Breast epithelium (tissue), 4 donors: ENCODE measurements at places on chromosomes 6 and 20. TPM values are rescaled to one million over a fixed set of nuclear protein-coding genes. Genes with fewer than 3 reads are reported as not detected.

DNA sequence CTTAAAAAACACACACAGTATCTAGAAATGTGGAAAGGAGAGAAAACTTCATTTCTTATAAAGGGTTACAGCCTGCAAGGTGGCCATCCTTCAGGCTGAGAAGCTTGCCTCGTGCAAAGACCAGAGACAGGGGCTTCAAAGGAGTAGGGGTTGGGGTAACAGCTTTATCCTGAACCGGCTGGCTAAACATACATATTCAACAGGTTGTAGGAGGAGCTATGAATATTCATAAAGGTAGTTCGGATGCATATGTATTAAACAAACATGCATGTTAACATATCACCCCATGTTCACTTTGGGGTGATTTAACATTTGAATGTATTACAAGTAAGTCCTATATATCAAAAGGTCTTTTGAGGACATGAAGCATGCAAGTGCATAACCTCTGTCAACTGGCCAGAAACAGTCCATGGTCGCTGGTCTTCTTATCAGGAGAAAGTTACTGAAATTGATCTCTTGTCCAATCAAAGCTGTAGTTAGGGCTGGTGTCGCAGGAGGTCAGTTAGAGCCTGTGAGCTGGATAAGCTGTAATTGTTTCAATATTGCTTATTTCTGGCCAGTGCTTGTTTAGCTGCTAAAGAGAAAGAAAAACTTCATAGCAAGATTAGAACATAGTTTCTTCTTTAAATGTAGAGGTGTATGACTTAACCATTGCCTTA, 2.3 kb upstream of the STMND1 start:
- H3K27ac ChIP-seq: no peak overlapping the region
- no peaks in the 10 kb centered on the region for H3K36me3 ChIP-seq
- H3K27me3 ChIP-seq: no peaks in the 10 kb centered on the region
- peaks cover 8% of the 10 kb centered on the region for H3K4me1 ChIP-seq
- H3K4me3 ChIP-seq: no peak overlapping the region
- no peak for DNase-seq

GRCh38 chr20:6746901-6747609, 20.4 kb upstream of the BMP2 start:
- no peaks in the 10 kb centered on the region for H3K36me3 ChIP-seq
- no peaks in the 10 kb centered on the region for H3K4me1 ChIP-seq
- no peak overlapping the region for H3K4me3 ChIP-seq
- DNase-seq: no peak
- peaks cover 3% of the 10 kb centered on the region for H3K27me3 ChIP-seq

Gene SEL1L2
- total RNA-seq: 7.4 TPM

DNA sequence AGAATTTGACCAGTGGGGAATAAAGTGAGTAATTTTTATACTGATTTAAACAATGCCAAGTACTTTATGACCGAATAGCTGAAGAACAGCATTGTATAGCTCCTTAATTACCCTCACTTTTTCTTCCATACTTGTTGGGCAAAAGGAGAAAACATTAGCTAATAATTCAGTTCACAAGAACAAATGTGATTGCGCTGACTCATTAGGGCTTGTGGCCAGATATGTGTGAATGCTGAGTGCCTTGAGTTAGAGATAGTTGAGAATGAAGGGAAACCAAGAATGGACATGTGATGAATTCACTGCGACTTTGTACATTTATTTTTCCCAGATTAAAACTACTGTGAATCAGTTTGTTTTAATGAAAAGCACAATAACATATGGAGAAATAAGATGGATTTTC, 669.4 kb downstream of the TFAP2A start:
- H3K27me3 ChIP-seq: no peaks in the 10 kb centered on the region
- DNase-seq: no peak
- no peak overlapping the region for H3K4me3 ChIP-seq
- H3K36me3 ChIP-seq: no peaks in the 10 kb centered on the region

GRCh38 chr6:129440691-129441090, 269.3 kb downstream of the ARHGAP18 start:
- no peaks in the 10 kb centered on the region for H3K27me3 ChIP-seq
- no peak for DNase-seq
- H3K27ac ChIP-seq: no peak overlapping the region
- no peaks in the 10 kb centered on the region for H3K36me3 ChIP-seq

Gene EBF4
- total RNA-seq: 22.0 TPM
